Foreskin fibroblast (primary cell): ENCODE measurements at places on chromosomes 7 and 10.

DNA sequence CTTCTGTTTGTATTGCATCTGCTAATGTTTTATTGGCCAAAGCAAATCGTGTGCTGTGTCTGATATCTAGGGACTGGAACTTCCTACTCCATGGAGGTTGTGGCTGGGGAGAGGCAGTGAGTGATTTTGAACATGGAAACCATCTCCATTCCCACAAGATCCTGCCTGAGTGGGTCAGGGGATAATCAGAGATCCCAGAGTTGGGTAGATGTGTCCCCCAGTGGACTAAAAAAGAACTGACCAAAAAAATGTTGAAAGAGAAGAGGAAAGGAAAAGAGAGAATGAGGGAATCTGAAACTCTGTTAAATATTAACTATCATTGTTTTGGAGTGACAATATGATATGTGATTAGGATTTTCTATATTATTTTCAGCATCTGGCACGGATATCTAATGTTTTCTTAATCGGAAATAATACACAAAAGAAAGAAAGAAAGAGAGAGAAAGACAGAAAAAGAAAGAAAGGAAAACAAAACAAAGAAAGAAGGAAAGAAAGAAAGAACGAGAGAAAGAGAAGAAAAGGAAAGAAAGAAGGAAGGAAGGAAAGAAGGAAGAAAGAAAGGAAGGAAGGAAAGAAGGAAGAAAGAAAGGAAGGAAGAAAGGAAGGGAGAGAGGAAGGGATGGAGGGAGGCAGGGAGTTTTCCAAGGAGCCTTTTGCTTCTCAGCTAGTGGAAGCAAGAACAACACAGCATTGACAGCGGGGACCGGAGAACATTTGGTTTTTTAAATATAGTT, 638.5 kb downstream of the CCSER2 start:
- DNase-seq = no peak

DNA sequence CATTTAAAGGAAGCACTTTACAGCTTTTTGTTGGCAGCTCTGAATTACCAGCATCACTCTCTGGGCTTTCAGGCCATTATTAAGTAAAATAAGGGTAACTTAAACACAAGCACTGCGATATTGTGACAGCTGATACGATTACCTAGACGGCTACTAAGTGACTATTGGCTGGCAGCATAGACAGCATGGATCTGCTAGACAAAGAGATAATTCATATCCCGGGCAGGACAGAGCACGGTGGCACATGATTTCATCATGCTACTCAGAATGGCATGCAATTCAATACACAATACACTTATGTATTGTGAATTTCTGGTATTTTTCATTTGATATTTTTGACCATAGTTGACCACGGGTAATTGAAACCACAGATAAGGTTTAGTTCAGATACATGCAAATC, 522.0 kb upstream of the LRRN3 start:
- DNase-seq = no peak

DNA sequence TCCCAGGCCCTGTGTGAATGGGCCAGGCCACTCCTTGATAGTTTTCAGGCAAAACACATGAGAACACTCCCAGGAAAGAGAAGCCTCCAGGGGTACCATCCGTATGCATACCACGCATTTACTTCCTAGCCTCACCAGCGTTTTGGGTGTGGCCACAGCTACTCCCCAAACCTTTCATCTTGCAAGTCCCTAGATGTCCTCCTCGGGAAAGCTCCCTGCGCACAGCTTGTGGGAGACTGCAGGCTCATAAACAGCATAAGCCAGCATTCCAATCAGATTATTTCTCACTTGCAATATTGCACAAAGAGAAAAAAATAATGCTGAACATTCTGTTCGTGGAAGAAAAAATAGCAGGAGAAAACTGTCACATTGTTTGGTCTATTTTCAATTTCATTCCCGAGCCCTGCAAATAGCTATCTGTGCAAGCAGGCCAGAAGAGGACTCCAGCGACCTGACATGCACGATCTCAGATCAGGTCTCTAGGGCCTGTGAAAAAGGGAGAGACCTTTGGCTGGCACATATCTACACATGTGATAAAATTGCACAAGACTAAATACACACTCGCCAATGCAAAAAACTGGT, 175.6 kb downstream of the PLXNA4 start:
- peak; percentile 30 for DNase-seq

DNA sequence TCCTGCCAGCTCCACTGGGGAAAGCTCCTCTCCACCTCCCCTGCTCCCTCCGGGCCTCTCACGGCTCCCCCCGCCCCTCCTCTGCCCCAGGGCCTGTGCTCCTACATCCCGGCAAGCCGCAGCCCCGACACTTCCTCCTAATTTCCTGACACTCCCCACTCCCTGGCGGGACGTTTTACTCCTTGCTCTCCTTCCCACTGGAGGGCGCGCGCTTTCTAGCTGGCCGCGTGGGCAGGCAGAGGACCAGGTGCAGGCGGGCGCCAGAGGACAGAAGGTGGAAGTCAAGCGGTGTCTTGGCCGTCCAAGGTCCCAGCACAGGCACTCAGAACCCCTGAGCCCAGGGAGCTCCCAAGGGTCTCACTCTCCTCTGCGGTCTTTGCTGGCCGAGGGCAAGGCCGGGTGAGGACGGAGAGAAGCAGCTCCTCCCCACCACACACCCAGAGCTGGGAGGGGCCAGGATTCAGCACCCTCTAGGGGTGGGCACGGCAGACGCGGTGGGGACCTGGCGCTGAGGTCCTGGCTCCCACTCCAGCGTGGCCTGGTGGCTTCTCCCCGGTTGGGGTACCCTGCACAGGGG, 19.1 kb downstream of the ADAM8 start:
- peak; percentile 39 for DNase-seq

DNA sequence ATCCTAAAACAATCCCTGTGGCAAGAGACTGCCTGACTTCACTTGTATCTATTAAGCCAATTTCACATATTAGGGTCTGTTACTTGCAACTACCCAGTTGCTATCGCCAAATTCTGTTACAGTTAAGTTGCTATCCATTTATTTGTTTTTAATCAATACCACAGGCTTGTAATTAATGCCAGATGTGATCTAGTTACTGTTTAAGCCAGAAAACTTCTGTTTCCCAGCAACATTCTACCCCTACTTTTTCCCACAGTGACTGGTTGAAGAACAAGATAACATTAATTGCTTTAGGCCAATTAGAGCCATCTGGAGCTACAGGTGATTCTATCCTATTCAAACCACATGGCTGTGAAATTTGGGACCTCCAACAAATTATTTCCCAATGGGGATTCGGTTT, 131.3 kb downstream of the ALOX5 start:
- DNase-seq = no peak

DNA sequence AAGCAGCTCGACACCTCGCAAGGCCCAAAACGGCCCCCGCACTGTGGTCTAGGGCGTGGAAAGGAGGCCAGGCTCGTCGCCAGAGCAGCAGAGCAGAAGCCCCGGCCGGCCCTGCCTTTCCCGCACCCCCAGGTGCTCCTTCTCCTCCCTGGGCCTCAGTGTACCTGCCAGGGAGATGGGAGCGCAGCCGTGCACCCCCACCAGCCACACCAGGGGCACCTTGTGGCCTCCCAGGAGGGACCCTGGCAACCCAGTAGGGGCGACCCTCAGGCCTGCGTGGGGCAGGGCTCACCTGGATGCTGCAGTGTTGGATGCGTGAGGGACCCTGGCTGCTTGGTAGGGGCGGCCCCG, 9.5 kb downstream of the PDGFA start:
- DNase-seq = no peak

DNA sequence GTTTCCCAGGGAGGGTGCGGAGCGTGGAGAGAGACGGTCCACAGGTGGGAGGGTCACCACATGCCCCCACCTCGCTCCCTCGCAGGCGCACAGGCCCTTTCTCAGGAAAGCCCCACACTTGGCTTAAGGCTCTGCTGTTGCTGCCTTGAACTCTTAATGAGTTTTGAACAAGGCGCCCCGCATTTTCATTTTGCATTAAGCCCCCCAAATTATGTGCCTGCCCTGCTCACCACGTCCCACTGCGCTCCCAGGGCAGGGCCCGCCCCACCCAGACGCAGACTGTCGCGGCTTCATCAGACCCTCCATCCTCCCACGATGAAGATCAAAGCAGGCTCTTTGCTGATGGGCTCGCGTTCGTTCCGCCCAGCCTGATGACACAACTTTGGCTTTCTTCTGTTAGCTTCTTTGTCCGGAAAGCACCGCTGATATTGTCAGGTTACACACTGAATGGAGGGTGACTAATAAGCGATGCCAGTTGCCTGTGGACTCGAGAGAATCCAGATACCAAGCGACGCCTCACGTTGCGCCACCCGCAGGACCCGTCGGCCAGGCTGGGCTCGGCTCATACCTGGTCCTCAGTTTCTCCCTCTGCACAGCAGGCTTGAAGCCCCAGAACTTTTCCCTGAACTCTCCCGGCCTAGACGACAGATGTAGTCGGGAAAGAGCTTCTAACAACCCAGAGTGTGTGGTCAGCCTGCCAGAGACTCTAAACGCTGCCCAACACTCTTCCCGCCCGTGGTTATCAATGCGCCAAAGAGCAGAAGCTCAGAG, 9.5 kb downstream of the CALML3 start:
- DNase-seq = no peak

DNA sequence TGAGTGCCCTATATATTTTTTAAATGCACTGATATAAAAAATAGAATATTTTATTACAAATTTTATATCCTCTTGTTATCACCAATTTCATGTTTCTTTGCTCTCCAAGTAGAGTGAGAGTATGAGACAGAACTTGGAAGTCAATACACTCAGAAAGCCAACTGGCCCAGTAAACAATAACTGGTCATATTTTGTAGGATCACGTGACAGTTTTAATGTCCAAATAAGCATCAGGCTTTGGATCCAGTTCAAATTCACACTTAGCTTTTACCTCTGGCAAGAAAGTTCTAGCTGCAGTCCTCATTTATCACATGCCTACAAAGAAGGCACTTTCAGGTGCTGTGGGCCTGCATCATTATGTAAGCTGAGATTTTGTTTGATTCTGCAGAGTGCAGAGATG, 21.6 kb upstream of the TPK1 start:
- no peak for DNase-seq

GRCh38 chr10:72935361-72935760, 19.2 kb downstream of the PLA2G12B start:
- DNase-seq = peak; percentile 56

DNA sequence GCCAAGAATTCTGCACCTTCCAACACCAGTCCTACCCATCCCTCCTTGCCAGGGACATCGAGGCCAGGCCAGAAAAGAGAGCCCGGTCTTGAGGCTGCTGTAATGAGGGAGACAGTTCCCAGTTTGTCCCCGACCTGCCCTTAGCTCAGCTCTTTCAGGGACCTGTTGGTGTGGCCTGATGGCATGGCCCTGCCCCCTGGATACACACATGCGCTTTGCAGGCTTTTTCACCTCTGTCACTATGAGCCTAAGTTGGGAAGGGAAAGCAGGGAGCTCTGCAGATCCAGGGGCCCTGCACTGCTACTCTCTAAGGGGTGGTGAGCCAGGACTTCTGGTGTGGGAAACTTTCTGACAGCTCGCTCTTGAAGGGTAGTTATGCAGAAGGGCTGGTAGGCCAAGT, 2.1 kb downstream of the SCD start:
- DNase-seq = no peak

DNA sequence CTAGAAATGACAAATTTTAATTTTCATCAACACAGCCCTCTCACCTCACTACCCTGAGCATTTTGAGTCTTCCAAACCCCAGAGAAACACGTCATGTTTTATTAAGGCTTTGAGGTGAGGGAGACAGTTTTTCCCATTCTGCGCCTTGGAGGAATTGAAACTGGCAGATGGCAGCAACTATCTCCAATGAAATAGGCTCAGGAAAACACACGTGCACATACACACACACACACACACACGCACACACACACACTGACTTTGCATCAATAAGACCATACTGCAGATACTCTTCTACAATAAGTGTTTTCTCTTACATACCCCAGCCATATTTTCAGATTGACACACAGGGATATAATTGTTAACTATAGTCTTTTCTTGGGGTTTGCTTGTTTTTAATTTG, 3.2 kb upstream of the SFTPA2 start:
- no peak for DNase-seq

DNA sequence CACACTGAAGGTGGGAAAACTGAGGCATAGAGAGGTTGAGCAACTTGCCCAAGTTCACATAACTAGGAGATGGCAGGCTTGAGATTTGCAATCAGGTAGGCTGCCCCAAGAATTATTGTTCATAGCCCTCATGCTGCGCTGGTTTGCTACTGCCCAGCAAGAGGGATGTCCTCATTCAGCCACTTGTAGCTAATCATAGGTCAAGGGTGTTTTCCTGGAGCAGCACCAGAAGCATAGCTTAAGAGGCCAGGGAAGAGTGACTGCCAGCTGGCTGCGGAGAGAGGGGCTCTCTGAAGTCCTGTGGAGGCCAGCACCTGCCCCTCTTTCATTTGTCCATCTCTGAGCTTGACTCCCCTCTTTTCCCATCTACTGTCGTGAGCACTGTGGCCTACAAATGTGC, 15.0 kb downstream of the CDHR3 start:
- DNase-seq = no peak

DNA sequence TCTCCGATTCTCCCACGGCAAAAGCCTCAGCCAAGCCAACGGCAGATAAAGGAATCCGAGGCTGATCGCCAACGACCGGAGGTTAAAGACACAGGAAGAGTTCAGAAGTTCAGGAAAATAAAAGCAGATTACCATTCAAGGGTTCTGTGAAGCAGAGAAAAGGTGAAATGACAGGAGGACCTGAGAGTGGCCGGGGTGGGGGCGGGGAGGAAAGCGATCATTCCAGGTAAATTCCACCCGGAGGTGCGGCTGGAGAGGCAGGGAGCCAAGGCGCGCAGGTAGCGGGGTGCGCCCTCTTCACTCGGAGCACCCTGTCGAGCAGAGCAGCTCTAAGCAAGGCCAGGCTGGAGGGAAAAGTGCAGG, 35.3 kb upstream of the SEPHS1 start:
- DNase-seq = no peak

- no peak for DNase-seq
Measured at GRCh38 chr10:7389844-7390243, 21.0 kb downstream of the SFMBT2 start.

GRCh38 chr10:103045961-103046360, 127.9 kb downstream of the CNNM2 start:
- DNase-seq = no peak

GRCh38 chr10:60138026-60138425, 231.7 kb upstream of the CCDC6 start:
- no peak for DNase-seq

DNA sequence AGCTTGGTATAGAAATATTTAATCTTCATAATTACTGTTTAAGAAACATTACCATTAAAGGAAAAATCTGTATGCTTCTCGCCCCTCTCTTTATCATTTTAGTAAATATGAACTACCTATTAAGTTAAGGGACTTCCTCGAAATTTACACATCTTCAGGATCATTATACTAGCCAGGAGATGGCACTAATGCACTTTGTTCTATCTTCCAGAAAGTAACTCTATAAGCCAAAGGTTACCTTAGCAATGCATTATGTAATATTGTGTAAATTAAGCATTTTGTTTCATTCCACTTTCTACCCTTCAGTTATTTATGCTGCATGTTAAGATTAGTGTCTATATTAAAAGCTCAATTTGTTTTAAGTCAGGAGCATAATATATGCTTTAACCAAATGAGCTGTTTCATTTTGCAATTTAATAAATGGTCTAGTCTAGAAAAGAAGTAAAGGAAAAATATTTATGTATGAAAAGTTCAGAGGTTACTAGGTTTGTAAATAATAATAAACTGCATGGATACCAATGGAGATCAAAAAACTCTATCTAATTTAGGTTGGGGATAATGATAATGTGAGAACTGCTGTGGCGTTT, 128.5 kb downstream of the ANKRD7 start:
- DNase-seq = no peak
